ENCODE measurements at places on chromosomes 4 and X.

- DNase-seq, result no peak
- no peaks in the 10 kb centered on the region for H3K4me1 ChIP-seq
- H3K4me3 ChIP-seq, result no peak overlapping the region
- no peak overlapping the region for H3K27ac ChIP-seq
Measured at GRCh38 chr4:137635601-137636000, 103.3 kb upstream of the PCDH18 start.

- H3K36me3 ChIP-seq, result no peaks in the 10 kb centered on the region
- no peak for DNase-seq
- H3K4me3 ChIP-seq, result no peak overlapping the region
- H3K4me1 ChIP-seq, result no peaks in the 10 kb centered on the region
- H3K27me3 ChIP-seq, result no peaks in the 10 kb centered on the region
Measured at GRCh38 chrX:50622751-50623150, 152.1 kb upstream of the DGKK start.

DNA sequence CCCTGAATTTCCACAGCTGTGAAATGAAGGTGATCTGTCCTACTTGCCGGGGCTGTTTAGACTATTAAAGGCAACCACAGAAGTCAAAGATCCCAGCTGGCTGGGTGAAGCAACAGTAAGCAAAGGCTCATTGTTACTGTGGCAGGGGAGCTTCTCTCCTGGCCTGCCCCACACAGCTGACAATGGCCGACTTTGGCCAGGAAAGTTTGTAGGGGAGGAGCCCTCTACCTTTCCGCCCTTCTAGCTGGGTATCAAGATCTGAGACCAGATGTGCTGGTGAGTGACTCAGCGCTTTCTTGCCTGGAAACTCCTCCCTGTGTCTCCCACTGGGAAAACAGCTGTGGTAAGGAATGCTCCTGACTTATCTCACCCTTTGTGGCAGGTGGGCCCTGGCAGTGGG is 21.1 kb downstream of the RASSF6 start:
- no peak overlapping the region for H3K4me3 ChIP-seq
- H3K27ac ChIP-seq, result no peak overlapping the region
- no peaks in the 10 kb centered on the region for H3K27me3 ChIP-seq
- H3K36me3 ChIP-seq, result no peaks in the 10 kb centered on the region
- peaks cover 22% of the 10 kb centered on the region for H3K4me1 ChIP-seq

- DNase-seq, result no peak
- no peaks in the 10 kb centered on the region for H3K36me3 ChIP-seq
- no peaks in the 10 kb centered on the region for H3K27me3 ChIP-seq
Measured at GRCh38 chr4:2977211-2978088, 14.1 kb downstream of the GRK4 start.

- DNase-seq, result peak; percentile 46
- H3K27me3 ChIP-seq, result peaks cover 11% of the 10 kb centered on the region
- peak overlapping the region; percentile 62 for H3K4me3 ChIP-seq
- H3K4me1 ChIP-seq, result peaks cover 14% of the 10 kb centered on the region
- no peaks in the 10 kb centered on the region for H3K36me3 ChIP-seq
Measured at GRCh38 chr4:37453281-37453998, 208.9 kb downstream of the NWD2 start.

DNA sequence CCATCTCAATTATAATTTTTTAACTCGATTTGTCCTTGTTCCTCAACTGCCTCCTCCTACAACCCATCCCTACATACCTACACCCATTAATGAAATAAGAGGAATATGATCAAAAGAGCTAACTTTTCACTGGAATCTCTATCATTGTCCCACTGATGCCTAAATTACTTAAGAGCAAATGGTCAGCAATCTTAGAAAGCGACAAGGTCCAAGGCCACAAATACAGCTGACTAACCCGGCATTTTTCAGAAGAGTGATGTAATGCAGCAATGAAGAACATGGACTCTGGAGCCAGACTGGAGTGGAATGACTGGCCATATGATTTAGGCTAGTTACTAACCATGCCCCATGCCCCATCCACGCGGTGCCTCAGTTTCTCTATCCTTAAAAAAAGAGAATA is 56.2 kb downstream of the PPA2 start:
- H3K36me3 ChIP-seq, result peaks cover 48% of the 10 kb centered on the region
- no peaks in the 10 kb centered on the region for H3K27me3 ChIP-seq
- no peaks in the 10 kb centered on the region for H3K4me1 ChIP-seq
- no peak overlapping the region for H3K4me3 ChIP-seq
- no peak for DNase-seq

DNA sequence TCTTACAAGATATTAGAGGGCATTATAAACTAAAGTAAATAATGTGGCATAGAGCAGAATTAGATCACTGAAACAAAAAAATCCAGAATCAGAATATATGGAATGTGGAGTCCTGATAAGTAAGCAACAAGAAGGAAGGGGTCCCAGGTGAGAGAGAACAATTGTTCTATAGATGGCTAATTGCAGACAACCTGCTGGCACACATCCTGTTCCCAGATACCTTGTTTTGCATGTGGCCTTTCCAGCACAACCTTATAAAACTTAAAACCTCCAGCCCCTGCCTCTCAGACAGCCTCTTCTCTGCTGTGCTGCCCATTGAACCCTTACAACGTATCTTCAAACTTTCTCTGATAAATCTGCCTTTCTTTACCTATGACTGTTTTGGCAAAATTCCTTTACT is 4.7 kb upstream of the ZNF674 start:
- no peak for DNase-seq
- no peak overlapping the region for H3K27ac ChIP-seq
- H3K4me3 ChIP-seq, result no peak overlapping the region
- H3K4me1 ChIP-seq, result peaks cover 15% of the 10 kb centered on the region

- H3K27ac ChIP-seq, result no peak overlapping the region
- H3K4me3 ChIP-seq, result no peak overlapping the region
- no peaks in the 10 kb centered on the region for H3K36me3 ChIP-seq
- H3K4me1 ChIP-seq, result no peaks in the 10 kb centered on the region
Measured at GRCh38 chrX:102835504-102836146, 101.4 kb upstream of the RAB40AL start.

DNA sequence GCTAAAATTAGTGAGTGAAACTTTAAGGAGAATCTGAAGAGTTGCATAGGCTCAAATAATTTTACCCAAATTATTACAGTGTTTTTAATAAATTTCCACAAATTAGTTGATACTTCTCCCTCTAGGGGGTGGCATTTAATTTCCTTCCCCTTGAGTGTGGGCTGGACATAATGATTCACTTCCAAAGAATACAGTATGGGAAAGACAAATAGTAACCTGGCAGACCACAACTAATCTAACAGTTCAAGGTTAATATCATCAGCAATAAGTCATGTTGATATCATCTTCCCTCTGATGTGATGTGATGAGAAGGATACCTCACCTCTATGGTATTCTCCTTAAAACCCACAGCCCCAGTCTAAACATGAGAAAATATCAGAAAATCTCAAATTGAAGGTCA is 15.5 kb downstream of the PFKFB1 start:
- H3K4me1 ChIP-seq, result no peaks in the 10 kb centered on the region
- H3K4me3 ChIP-seq, result no peak overlapping the region
- H3K27me3 ChIP-seq, result peaks cover 4% of the 10 kb centered on the region
- H3K27ac ChIP-seq, result no peak overlapping the region
- no peak for DNase-seq

DNA sequence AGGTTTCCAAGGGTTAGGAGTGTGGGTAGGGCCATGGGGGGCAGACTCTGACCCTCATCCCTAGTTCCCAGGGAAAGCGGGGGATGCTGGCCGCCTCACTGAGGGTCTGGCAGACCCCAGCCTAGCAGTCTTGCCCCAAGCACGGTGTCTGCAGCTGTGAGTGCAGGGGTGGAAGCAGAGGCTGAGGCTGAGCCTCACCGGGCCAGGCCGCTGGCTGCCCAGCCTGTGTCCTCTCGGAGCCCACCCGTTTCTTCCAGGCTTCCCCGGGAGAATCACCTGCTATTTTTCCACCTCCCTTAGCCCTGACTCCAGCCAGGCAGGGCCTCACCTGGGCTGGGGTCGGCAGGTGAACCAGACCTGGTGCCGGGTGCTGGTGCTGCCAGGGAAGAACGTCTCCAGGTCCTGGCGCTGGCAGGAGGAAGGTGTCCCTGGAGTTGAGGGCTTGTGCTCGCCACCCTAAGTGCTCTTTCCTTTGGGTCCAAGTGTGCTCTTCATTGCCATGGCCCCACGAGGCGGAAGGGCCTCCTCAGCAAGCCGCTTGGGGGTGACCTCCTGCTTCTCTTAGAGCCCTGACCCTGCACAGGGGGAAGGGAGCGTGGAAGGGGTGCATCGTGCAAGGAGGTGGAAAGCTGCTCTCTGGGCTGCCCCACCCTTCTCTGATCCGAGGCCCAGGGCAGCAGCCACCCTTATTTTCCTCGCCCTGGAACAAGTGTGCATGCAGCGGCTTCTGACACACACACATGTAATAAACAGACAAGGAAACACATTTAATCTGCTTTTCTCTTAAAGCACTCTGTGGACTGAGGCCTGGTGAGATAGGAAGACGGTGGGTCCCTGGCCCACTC is 112.7 kb downstream of the FAM53A start:
- no peak for DNase-seq
- no peak overlapping the region for H3K27ac ChIP-seq
- peaks cover 26% of the 10 kb centered on the region for H3K27me3 ChIP-seq
- no peaks in the 10 kb centered on the region for H3K36me3 ChIP-seq
- no peaks in the 10 kb centered on the region for H3K4me1 ChIP-seq

DNA sequence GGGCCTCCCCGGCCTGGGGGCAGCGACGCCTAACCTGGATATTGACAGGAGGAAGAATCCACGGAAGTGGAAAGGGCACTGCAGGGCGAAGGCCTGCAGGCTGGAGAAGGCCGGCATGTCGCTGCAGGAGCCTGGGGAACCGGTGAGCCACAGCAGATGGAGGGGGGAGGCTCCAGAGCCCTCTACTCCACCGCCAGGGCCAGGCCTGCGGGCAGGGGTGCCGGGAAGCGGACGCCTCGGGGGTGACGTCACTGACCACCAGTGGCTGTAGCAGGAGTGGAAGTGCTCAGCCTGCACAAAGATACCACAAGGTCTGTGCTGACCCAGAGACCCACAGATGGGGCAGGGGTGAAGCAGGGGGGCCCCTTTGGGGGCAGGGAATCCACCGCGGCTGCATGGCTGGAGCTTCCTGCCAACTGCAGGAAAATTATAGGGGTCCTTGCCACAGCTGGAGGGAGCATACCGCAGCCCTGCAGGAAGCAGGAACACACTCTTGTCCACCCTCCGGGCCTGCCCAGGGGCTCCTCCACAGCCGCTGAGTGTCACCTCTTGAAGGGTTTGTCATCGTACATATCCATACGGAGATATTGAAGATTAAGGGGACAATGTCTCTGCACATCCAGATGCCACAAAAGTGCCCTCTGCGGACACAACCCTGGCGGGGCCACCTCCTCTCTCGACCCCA is 7.6 kb upstream of the HTRA3 start:
- no peak overlapping the region for H3K27ac ChIP-seq
- no peak overlapping the region for H3K4me3 ChIP-seq
- peak; percentile 94 for DNase-seq

DNA sequence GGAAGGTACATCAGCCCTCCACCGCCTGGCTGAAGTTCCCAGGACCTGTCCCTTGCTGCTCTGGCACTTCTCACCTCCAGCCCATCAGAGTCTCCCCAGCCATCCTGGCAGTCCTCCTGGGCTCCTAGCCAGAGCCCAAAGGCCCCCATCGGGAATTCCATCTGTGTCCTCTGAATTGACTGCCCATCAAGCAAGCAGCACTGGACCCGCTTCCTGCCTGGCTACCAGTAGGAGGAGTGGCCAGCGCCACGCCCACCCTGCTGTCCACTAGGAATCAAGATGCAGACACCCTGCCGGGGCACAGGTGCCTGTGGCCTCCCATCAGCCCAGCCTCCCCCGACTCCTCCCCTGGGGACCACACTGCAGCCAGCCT is 47.2 kb downstream of the C4orf50 start:
- DNase-seq, result no peak
- H3K36me3 ChIP-seq, result no peaks in the 10 kb centered on the region
- no peak overlapping the region for H3K4me3 ChIP-seq
- H3K27me3 ChIP-seq, result peaks cover 2% of the 10 kb centered on the region
- H3K27ac ChIP-seq, result no peak overlapping the region
- H3K4me1 ChIP-seq, result no peaks in the 10 kb centered on the region

GRCh38 chr4:10120943-10121567 is 4.5 kb upstream of the WDR1 start:
- H3K4me3 ChIP-seq, result no peak overlapping the region
- H3K27me3 ChIP-seq, result no peaks in the 10 kb centered on the region
- no peak for DNase-seq
- H3K36me3 ChIP-seq, result no peaks in the 10 kb centered on the region
- peak overlapping the region; percentile 21 for H3K27ac ChIP-seq
- H3K4me1 ChIP-seq, result peaks cover 67% of the 10 kb centered on the region

DNA sequence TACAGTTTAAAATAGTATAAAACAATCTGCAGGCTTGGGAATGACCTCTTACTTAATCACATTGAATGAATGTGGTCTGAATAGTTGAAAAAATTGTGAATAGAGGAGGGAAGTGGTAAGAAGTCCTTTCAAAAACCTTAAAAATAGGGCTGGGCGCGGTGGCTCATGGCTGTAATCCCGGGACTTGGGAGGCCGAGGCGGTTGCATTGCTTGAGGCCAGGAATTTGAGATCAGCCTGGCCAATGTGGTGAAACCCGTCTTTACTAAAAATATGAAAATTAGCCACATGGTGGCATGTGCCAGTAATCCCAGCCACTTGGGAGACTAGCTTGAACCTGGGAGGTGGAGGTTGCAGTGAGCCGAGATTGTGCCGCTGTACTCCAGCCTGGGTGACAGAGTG is 36.5 kb downstream of the HERC3 start:
- H3K27ac ChIP-seq, result no peak overlapping the region
- no peaks in the 10 kb centered on the region for H3K4me1 ChIP-seq
- H3K4me3 ChIP-seq, result no peak overlapping the region

- peaks cover 13% of the 10 kb centered on the region for H3K4me1 ChIP-seq
- H3K27ac ChIP-seq, result no peak overlapping the region
- no peak for DNase-seq
- no peaks in the 10 kb centered on the region for H3K36me3 ChIP-seq
- H3K4me3 ChIP-seq, result peak overlapping the region; percentile 65
Measured at GRCh38 chrX:53280331-53281320, 758 bp downstream of the IQSEC2 start.

- H3K27me3 ChIP-seq, result no peaks in the 10 kb centered on the region
- DNase-seq, result peak; percentile 36
- H3K27ac ChIP-seq, result no peak overlapping the region
- no peaks in the 10 kb centered on the region for H3K36me3 ChIP-seq
Measured at GRCh38 chrX:38103857-38104812, 97.8 kb downstream of the SYTL5 start.

Measured in common myeloid progenitor, CD34-positive (primary cell).